Stimulated activated CD8-positive, alpha-beta memory T cell treated with anti-CD3 and anti-CD28 coated beads, Interleukin-15, amount 100 ng/mL, for 24 hours (primary cell): ENCODE measurements at places on chromosomes 16 and 17.

GRCh38 chr17:45742251-45742650, 41.9 kb upstream of the CRHR1 start:
- DNase-seq = no peak

DNA sequence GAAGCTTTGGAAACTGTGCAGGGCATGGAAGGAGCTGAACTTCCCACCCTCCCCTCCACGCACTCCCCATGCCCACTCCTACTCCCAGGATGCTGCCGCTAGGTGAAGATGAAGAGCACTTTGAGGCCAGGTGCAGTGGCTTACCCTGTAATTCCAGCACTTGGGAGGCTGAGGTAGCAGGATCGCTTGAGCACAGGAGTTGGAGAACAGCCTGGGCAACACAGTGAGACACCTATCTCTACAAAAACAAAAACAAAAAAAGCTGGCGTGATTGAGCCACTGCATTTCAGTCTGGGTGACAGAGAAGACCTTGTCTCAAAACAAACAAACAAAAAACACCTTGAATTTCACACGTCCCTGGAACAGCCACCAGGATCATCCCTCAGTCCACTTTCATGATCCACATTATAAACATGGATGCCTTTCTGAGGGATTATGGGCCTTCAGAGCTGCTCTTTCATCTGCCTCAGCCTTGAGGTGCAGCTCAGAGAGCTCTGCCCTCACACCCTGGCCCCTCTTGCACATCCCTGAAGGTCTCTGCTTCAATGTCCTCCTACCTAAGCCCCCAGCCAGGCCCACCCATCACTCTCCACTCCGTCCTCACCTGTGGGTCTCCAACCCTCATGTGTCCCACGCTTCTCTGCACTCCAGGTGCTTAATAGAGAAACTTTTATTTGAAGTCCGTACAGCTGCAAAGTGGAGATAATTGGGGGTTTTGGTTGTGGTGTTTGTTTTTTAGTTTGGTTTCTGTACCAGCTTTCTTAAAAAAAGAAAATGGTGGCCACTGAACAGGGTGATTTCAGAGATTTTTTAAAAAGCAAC, 25.8 kb downstream of the PHB1 start:
- DNase-seq = no peak

DNA sequence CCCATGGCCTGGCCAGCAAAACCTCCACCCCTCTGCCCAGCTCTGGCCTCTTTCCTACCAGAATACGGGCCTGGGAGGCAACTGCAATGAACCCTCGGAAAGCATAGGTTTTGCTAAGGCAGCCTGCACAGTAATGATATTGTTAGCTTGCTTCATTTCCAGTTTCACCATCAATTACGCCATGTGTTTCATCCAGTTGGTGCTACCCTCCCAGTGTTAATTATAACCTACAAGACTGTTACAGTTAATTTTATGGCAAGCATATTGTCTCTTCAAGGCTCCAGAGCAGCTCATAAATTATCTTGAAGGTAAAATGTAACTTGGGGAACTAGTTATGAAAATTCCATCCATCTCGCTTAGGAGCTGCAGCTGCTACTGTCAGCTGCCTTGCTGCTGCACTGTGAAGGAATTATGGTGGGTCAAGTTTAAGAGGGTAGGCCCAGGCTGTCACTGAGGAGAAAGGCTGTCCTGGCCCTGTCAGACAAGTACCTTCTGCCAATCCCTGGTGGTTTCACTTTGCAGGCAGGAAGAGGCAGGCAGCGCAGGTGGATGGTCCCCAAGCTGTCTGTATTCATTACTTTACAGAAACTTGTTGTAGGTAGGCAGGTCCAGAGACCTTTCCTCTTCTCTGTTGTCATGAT, 242.9 kb downstream of the FTO start:
- no peak for DNase-seq

- DNase-seq = no peak
Observed at GRCh38 chr16:75248536-75249380, 2.7 kb downstream of the BCAR1 start.

GRCh38 chr17:334974-335481, 17.6 kb downstream of the RPH3AL start:
- no peak for DNase-seq

DNA sequence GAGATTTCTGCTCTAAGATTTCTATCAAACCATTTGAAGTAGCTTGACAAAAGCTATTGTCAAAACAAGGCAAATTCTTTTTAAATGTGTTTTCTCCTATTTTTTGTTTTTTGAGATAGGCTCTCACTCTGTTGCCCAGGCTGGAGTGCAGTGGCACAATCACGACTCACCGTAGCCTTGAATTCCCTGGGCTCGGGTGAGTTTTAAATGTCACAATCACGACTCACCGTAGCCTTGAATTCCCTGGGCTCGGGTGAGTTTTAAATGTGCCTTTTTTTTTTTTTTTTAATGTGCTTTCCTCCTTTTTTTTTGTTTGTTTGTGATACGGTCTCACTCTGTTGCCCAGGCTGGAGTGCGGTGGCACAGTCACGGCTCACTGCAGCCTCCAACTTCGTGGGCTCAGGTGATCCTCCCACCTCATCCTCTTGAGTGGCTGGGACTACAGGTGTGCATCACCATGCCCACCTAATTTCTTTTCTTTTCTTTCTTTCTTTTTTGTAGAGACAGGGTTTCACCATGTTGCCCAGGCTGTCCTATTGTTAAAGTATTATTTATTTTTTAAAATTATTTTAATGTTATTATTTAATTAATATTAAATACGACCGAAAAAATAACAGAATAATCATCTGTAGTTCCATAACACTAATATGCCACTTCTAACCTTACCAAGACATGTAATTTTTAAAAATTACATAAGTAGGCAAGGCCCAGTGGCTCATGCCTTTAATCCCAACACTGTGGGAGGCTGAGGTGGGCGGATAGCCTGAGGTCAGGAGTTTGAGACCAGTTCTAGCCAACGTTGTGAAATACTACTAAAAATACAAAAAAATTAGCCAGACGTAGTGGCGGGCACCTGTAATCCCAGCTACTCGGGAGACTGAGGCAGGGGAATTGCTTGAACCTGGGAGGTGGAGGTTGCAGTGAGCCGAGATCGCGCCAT, 69.7 kb upstream of the FA2H start:
- DNase-seq = no peak

GRCh38 chr17:4520060-4520893, 21.6 kb downstream of the SPNS2 start:
- no peak for DNase-seq

DNA sequence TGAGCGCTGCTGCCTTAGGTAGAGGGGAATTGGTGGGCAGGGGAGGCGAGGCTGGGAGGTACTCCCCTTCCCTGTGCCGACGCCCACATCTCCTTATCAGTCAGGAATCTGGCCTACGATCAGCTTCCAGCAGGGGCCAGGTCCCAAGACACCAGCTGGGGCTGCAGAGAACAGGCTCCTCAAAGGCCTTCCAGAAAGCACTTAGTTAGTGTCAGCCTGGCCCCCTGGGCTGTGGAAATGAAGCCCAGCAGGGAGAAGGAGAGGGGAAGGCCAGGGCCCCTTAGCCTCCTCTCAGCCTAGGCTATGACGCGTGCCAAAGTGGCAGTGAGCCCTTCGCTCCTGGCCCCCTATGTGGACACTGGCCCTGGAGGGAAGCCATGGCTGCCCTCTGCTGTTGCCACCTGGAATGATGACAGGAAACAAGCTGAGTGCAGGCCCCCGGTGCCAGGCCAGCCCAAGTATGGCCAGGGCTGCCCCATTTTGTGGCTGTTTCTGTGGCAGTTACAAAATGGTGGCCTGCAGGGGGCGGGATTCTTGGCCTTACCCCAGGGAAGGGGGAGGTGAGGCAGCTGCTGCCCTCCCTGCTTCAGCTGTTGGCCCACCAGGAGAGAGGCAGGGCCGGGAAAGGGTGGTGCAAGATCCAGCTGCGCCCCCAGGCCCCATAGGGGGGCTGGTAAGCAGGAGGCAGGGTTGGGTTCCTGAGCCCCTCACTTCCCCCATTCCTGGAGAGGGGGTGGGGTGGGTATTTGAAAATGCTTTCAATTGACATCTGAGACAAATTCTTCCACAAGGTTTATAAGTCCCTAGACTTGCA, 11.3 kb downstream of the TBX4 start:
- no peak for DNase-seq

DNA sequence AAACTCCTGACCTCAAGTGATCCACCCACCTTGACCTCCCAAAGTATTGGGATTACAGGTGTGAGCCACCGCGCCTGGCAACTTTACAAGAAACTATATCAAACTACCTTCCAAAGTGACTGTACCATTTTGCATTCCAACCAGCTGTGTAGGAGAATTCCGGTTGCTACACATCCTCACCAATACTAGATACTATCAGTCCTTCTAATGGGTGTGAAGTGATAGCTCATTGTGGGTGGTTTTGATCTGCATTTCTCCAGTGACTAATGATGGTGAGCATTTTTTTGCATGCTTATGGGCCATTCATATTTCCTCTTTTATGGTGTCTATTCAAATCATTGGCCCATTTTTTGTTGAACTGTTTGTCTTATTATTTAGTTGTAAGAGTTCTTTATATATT, 37.7 kb downstream of the SCNN1B start:
- no peak for DNase-seq

- no peak for DNase-seq
Observed at GRCh38 chr16:49260956-49261530, 20.6 kb downstream of the CBLN1 start.

- DNase-seq = no peak
Observed at GRCh38 chr17:9855036-9855435, 29.3 kb downstream of the GLP2R start.

DNA sequence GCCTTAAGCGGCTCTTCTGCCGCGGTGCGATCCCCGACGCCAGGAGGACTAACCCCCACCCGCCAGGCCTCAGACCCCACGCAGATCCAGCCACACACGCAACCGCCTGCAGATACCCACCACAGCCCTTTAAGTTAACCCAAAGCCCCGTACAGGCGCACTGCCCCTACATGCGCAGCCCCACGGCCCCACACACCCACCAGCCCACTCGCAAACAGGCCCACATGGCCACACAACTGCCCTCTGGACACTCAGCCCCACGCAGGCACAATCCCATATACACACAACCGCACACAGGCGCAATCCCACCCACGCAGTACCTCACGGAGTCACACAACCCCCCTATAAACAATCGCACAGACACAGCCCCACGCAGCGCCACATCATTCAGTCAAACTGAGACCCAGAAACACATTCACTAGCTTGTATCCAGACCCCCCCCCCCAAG, 41.7 kb downstream of the RAI1 start:
- no peak for DNase-seq

GRCh38 chr16:88639231-88640038, 1.1 kb downstream of the IL17C start:
- DNase-seq = no peak

- no peak for DNase-seq
Observed at GRCh38 chr16:65285128-65286048, 163.5 kb upstream of the CDH11 start.

GRCh38 chr16:22124583-22125284, 32.4 kb downstream of the VWA3A start:
- DNase-seq = no peak

GRCh38 chr17:3679531-3680126, 11.0 kb downstream of the EMC6 start:
- DNase-seq = no peak

GRCh38 chr17:81523402-81524038, 4.7 kb upstream of the FSCN2 start:
- DNase-seq = no peak

GRCh38 chr16:19001788-19002187, 18.1 kb downstream of the TMC7 start:
- no peak for DNase-seq

DNA sequence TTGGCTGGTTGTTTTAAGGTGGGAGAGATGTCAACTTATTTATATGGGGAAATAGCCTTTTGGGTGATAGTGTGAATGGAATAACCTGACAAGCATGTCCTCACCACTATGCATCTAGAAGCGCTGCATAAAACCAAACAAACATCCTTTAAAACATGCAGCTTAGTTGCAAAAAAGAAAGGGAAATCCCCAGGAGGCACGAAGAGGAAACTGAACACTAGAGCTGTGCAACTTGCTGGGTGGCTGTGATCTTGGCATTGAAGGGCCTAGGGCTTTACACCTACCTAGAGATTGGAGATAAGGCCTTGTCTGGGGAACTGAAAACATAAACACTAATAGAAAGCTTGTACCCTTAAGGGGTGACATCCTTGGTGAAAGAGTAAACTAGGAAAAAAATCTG, 7.3 kb downstream of the C16orf54 start:
- no peak for DNase-seq

DNA sequence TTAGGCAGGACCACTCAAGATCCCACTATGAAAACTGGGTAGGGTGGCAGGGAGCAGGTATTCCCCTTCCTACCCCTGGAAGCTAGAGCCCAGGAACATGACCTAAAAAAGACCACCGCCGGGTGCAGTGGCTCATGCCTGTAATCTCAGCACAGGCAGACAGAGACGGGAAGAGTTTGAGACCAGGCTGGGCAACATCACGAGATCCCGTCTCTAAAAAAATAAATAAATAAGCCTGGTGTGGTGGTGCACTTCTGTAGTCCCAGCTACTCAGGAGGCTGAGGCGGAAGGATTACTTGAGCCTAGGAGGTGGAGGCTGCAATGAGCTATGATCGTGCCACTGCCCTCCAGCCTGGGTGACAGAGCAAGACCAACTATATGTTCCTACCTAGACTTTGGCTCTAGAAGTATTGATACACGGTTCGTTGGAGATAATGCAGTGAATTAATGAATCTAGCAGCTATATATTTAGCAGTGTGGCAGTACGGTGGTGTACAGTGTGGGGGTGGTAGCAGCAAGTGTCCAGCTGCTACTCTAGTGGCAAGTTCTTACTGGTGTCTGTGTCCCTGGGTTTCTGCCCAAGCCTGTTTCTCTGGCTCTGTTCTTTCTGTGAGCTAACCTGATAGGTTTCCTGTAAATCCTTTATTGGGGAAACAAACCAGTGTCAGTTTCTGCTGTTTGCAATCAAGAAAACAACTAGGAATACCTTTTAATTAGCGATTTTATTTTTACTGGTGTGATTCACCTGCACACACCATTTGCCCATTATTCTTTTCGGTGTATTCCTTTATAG, 3.3 kb upstream of the USP31 start:
- no peak for DNase-seq

GRCh38 chr17:50056217-50056960, 479 bp downstream of the ITGA3 start:
- peak; percentile 35 for DNase-seq

- DNase-seq = no peak
Observed at GRCh38 chr17:58005728-58006559, 1.1 kb downstream of the SRSF1 start.

DNA sequence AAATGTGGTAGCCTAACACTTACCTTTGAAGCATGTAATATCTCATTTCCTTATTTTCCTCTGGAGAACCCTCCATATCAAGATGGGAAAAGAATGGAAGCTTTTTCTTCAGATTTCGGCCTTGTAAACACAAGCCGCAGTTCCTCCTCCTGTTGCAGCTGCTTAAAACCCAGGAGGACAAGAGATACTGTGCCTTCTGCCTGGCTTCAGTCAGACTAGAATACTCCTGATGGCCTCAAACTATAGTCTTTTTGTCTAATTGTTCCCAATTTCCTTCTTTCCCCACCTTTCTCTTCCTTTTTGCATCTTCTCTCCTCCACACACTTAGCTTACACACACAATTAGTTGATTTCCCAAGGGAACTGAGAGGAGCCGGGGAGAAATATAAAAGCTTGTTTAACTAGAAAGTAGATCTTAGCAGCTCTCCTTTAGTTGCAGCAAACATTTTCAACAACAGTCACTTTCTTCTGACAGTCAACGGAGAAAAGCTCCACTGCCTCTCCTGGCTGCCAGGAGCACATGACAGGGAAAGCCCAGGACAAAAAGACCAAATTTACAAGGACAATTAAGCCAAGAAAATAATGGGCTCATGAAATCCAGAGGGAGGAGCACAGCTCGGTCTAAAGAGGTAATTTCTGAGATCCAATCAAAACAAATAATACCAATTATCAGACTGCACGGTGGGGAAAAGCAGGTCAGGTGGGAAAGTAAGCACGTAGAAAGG, 76.4 kb upstream of the C17orf78 start:
- DNase-seq = no peak
